ENCODE measurements at places on chromosomes 11 and 22.
A peak's percentile ranks its signal among the peaks of the same experiment; 100 is the strongest.

DNA sequence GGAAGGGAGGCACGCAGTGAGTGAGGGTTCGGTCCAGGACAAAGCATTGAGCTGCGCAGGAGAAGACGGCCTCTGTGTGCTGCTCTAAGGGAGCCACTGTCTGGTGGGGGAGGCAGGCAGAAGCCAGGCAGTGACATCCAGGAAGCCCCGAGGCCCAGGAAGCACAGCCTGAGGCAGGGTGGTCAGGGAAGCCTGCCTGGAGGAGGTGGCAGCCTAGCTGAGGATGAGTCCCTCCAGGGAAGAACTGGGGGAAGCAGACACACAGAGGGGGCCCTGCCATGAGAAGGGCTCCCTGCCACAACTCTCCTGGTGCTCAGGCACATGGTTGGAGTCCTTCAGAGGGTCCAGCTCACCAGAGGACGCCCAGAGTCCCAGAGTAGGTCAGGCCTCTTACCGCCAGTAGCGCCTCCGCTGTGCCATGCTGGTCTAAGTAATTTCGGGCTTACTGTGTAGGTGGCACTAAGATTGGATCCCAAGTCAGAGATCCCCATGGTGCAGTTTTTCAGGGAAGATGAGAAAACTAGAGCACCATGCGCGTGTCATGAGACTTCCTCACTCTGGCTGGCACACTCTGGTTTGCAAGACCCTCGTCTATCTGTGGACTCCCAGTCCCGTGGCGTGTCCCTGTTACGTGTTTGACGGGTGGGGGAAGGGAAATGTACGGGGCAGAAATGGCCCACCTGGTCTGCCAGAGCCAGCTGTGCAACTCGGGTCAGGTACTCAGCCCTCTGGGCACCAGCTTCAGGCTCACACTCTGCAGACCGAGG, 887.2 kb downstream of the BRD1 start:
- no peak for DNase-seq

GRCh38 chr11:111923951-111924350, 5.2 kb downstream of the C11orf52 start:
- DNase-seq = no peak

DNA sequence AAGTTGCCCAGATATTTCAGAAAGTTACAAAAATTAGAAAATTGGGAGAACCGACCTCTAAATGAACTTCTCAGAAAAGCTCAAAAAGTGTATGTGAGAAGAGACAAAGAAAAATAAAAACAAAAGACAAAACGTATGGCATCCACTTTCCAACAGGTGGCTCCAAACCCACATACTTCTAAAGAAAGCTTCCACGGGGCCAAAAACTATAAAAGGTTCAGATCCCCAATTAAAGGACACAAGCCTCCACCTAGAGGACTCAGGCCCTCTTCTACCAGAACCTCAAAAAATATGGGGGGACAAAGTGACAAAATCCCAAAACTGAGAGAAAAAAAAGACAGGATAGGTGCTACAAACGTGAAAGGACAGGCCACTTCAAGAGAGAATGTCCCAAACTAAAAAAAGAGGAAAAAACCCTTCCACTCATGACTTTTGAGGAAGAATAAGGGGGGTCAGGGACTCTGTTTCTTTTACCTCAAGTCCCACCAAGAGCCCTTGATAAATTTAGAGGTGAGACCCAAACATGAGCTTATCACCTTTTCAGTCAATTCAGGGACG, 8.8 kb downstream of the SCGB2A1 start:
- peak; percentile 6 for DNase-seq

GRCh38 chr11:2913019-2913431, 16.2 kb downstream of the PHLDA2 start:
- peak; percentile 74 for DNase-seq

- no peak for DNase-seq
Observed at GRCh38 chr11:118343981-118344515, at the start of gene CD3G. CD3G (plus strand) TSS chr11:118344344; CDS start chr11:118344424, 80 bp downstream.

- DNase-seq = no peak
Observed at GRCh38 chr22:47549741-47550340, 787.4 kb downstream of the TBC1D22A start.

DNA sequence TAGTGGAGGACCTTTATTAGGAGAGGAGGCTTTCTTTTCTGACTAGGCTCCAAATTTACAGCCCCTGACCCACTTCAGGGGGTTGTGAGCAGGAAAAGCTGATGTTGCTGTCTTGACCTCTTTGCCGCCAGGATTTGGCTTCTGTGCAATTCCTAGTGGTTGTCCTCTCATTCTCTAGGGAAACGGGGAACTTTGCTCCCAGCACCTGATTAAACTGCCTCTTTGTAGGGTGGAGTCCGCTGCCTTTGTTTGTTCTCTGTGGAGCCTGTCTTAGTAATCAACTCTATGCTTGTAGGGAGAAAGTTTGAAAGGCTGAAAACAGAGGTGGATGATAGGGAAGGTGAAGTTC, 16.3 kb downstream of the CTNND1 start:
- peak; percentile 62 for DNase-seq

DNA sequence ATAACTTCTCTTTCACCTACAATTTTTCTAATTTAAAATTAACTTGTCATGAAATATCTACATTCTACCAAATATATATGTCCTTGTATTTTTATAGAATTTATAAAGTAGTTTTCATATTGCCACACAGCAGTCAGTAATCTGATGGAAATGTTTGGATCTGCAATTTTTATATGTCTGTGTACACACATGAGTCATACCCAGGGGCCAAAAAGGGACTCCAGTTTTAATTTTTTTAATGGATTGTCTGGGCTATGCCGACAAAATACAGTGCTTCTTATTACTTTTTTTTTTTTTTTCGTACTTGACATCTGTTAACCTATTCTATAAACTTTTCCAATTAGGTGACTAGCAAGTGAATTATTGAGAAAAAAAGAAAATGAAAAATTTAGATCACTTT, 6.3 kb downstream of the GUCY1A2 start:
- DNase-seq = no peak

GRCh38 chr11:21456186-21456585, 736.7 kb upstream of the ANO5 start:
- no peak for DNase-seq

- DNase-seq = peak; percentile 72
Observed at GRCh38 chr11:30016588-30017363, at the start of gene KCNA4. KCNA4 (minus strand) TSS chr11:30017030; CDS start chr11:30012678, 4,352 bp downstream.

DNA sequence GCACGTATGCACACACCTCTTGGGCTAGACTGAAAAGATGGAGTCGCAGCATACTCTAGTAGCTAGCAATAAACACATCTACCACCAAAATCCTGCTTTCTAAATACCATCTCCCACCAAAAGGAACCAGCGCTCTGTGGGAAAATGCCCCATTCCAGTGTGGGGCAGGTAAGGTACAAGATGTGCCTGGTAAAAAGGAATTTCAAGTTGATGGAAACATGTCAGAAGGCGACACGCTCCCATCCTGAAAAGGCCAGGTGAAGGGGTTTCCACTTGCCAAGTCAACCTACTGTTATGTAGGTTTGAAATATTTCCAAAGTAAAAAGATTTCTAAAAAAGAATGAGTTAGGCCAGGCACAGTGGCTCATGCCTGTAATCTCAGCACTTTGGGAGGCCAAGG, 8.8 kb downstream of the DGCR2 start:
- no peak for DNase-seq

GRCh38 chr22:25057013-25057881, 104.7 kb downstream of the KIAA1671 start:
- DNase-seq = peak; percentile 71

DNA sequence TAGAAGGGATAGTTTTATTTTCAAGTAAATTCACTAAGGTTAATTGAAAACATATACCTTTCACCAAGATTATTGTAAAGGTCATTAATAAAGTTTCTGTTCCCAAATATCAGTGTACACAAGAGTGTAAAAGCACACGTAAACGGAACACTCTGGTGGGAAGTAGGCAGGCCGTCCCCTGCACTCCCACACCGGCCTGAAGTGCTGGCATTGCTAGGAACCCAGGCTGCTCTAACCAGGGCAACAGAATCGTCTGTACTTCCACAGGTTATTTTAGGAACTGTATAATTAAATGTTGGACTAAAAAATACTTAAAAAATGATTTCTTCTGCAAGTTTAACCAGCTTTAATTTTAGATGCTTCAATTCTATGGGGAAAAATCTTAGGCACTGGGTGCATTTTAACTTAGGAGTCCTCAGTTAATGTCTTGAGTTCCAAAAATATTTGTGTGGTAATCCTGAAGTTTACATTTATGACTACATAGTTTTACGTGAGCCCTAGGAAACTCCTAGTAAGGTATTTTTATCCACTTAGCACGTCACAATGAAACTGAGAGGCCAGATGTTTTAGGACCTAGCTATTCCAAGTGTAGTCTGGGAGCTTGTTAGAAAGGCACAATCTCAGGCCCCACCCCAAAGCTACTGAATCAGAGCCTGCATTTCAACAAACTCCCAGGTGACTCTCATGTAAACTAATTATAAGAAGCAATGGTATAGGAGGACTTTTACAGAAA, 31.2 kb downstream of the KMT5B start:
- no peak for DNase-seq

- peak; percentile 65 for DNase-seq
Observed at GRCh38 chr11:10878408-10879214, 20.8 kb upstream of the ZBED5 start.

- DNase-seq = no peak
Observed at GRCh38 chr11:64998141-64998540, 1.4 kb upstream of the BATF2 start.

DNA sequence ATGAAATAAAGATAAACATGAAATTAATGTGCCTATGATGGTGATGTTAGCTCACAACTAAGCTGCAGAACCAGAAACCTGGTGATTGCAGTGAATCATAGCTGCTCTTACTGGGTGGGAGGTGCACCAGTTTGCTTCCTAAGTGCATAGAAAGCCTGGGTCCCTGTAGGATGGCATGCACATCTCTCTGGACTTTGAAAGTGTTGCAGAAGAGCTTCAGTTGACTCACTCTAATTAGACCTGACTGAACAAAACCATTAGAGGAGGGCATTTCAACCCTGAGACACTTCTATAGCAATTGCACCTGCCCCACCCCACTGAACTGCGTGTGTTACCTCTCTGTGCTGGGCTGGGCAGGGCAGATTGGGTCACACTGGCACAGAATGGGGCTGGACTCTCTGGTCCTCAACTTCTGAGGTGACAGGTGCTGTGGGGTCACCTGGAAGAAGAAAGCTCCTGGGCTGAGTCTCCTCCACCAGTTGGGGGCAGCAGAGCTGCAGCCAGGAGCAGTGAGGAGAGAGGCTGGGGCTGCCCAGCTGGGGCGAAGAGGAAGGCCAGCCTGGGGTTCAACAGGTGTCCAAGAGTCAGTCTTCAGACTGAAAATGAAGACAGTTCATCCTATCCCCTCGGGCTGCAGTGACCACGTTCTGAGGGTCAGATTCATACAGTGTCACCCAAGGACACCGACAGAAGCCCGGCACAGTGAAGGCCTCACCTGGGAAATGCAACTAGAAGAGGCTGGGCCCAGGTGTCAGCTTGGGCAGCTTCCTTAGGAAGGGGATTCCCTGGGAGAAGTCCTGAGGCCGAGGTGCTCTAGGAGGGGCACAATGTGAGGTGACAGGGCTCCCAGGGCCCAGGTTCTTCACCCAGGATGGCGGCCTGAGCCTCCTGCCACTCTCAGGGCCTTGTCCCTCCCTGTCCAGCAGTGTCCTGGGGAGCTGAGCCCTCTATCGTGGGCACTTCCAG, 58.1 kb downstream of the GGTLC2 start:
- no peak for DNase-seq

- no peak for DNase-seq
Observed at GRCh38 chr11:10550503-10551289, 9.7 kb upstream of the RNF141 start.

DNA sequence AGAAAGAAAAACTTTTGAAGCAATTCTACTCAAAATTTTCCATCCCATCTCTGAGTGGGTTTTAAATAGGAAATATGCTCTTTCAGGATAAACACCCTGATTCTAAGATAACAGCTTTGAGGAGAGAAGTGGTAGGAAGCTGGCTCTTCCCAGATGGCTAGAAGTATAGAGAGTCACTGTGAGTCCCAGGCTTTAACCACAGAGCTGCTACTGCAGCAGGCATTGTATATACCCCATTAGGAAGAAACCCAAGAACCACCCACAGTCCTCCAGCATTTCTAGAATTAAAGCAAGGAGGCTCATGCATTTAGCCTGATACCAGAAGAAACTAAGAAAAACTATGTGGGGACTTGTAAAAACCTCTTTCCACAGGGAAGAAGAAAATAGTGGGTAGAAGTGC, 1405.6 kb upstream of the TENM4 start:
- DNase-seq = no peak

DNA sequence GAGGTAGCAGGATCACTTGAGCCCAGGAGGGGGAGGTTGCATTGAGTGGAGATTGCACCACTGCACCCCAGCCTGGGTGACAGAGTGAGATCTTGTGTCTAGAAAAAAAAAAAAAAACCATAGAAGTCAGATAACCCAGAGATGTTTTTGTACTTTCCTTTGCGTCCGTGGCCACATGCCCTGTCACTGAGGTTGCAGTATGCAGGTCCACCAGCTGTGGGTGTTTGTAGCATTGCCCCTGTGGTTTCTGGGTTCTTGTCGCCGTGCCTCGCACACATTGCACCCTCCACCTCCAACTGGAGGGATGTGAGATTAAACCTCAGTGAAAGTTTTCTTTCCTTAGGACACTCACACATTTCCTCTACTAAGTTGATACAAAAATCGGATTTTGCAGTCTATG, 70.3 kb downstream of the TNRC6B start:
- DNase-seq = no peak

GRCh38 chr22:29798318-29798717, 31.1 kb downstream of the UQCR10 start:
- no peak for DNase-seq

DNA sequence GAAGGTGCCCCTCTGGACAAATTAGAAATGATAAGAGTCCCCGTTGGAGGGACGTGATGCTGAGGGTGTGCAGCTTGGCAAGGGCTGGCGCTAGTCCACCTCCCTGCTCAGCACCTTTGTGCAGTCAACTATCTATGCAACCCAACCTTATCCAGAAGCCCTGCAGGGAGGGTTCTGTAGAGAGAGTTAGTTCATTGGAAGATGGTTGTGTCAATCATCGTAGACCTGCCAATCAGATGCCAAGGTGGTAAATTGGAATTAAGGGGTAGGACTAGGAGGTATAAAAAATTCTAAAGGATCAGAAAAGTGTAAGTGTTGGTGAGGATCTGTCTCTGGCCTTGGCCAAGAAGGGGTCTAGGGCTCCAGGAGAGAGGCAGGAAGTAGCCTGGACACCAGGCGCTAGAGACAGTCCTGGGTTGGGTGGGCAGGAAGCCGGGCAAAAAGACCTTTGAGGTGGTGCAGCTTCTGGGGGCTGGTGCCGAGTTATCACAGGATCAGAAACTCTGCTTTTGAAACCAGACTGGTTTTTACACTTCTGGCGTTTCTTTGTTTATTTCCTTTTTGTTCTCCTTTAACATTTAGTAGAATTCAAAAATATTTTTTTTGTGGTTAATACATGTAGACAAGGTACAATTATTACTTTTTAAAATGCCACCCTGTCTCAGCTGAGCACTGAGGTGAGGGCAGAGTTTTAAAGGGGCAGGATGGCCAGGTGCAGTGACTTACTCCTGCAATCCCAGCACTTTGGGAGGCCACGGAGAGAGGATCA, 1.6 kb downstream of the C1QTNF6 start:
- DNase-seq = peak; percentile 81

Measured in astrocyte of the hippocampus (primary cell).